AG10803 (cell line): ENCODE measurements at places on chromosomes 7 and 10.

GRCh38 chr7:30224511-30225062, 59.8 kb upstream of the ZNRF2 start:
- DNase-seq: peak; percentile 95

- DNase-seq: no peak
Measured at GRCh38 chr10:28295336-28295735, 7.5 kb downstream of the MPP7 start.

DNA sequence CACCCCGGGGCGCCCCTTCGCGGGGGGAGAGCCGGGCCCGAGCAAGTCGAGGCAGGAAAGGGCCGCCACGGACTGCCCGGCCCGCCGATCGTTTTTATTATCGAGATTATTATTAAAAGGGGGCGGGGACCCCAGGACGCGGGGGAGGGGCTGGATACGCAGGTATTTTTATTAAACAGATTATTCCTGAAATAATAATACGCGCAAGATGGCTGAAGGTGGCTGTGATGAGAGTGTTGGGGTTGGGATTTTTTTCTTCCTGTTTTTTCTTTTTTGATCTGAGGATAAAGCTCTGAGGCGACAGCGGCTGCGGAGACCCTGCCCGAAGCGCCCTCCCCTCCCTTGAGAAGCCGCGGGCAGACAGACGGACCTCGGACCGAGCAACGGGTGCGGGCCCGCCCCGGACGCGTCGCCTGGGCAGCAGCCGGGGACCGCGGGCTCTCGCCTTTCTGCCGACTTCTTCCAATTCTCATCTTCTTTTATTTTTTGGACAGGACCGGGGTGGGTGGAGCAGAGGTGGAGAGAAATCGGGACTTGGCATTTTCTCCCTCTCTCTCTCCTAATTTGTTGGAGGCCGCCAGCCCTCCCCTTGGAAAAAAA, 1.4 kb upstream of the TRIM8 start:
- DNase-seq: peak; percentile 85

GRCh38 chr7:39430909-39431641, 135.1 kb upstream of the YAE1 start:
- no peak for DNase-seq

DNA sequence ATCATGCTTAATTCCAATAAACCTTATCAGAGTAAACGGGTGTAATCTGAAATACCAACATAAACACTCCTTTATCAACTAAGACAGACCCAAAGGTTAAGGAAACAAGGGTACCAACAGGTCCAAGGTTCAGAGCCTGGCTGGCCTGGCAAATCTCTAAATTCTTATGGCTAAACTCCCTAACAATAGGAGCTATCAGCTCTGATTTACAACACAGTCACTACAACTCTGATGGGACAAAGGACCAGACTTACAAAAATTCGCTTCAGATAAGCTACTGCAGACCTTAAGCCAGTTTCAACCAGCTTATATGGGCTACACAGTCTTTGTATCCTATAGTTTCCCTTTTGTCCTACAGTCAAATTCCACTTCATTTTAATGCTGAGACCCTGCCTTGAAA, 381.9 kb downstream of the ZWINT start:
- no peak for DNase-seq

DNA sequence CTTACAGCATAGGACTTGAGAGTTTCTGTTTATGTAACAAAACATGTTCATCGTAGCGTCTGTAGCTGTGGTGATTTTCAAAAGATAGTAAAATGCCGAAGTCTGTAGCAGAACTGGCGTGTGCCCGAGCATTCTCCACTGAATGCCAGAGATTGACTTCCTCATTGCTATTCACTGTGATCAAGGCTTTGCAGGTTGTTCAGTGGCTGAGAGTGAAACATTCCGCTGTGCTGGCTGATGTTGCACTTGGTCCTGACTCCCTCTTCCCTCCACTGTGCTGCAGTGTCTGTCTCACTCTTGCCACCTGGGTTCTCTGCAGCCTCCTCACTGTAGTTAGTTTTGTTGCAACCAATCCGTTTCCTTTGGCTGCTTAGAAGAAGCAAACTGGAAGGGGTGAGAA, 37.6 kb downstream of the FHIP2A start:
- DNase-seq: no peak

DNA sequence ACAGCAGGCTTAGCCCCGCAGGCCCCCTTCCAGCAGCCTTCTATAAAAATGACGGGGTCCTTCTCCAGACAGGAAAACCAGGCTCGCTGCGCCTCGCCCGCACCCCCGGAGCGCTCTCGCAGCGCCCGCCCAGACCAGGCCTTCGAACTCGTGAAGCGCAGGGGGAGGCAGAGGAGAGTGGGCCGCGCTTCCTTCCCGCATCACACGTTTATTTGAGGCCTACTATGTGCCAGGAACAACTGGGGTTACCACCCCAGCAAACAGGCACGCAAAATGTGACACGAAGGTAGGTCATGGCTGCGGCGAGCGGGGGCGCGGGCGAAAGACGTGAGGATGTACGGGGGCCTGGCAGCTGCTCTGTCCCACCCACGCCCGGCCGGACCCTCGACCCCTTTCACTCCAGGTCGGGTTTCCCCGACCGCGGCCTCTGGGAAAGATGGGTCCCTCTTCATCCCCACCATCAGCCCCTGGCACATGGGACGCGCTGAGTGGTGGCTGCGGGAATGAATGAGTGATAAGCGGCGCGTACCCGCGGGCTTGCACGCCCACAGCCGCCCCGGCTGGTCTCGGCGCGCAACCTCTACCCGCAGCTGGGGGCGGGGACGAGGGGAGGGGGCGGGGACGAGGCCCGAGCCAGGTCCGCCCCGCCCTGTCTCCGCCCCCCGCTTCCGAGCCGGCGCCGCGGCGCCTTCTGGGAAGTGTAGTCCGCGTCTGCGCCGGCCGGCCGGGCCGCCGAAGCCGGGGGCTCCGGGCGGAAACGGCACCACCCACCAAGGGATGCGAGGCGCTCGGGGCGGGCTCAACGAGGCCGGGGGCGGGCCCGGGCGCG, 59.1 kb downstream of the ZNF467 start:
- DNase-seq: peak; percentile 79

GRCh38 chr7:32298408-32299132, 191.6 kb downstream of the LSM5 start:
- DNase-seq: no peak

DNA sequence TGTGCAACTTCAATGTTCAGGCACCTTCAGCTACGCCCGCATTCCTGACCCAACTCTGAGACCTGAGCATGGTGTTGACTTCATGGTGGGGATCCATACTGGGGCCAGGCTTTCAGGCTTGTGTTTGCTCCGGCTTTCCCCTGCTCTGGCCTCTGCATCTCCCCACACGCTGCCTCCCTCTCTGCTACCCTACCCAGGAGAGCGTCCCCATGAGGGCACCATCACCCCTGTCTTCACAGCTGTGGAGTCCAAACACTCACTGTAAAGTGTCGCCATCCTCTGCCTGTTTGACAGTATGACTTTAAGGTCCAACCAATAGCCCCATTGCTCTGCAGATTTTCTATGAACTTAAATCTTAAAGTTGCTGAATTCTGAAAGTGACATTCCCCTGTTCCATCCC, 199.0 kb upstream of the GRB10 start:
- DNase-seq: no peak

- peak; percentile 97 for DNase-seq
Measured at GRCh38 chr7:27165089-27165995, at the start of gene HOXA9. Gene HOXA9, minus strand, starts transcription at chr7:27165537. Its CDS starts 80 bp downstream, at chr7:27165457.

GRCh38 chr7:143321734-143322133, 5.8 kb downstream of the CLCN1 start:
- DNase-seq: no peak

- no peak for DNase-seq
Measured at GRCh38 chr10:132650611-132651250, 113.1 kb downstream of the INPP5A start.

- DNase-seq: no peak
Measured at GRCh38 chr10:17037910-17038309, 91.7 kb downstream of the CUBN start.

DNA sequence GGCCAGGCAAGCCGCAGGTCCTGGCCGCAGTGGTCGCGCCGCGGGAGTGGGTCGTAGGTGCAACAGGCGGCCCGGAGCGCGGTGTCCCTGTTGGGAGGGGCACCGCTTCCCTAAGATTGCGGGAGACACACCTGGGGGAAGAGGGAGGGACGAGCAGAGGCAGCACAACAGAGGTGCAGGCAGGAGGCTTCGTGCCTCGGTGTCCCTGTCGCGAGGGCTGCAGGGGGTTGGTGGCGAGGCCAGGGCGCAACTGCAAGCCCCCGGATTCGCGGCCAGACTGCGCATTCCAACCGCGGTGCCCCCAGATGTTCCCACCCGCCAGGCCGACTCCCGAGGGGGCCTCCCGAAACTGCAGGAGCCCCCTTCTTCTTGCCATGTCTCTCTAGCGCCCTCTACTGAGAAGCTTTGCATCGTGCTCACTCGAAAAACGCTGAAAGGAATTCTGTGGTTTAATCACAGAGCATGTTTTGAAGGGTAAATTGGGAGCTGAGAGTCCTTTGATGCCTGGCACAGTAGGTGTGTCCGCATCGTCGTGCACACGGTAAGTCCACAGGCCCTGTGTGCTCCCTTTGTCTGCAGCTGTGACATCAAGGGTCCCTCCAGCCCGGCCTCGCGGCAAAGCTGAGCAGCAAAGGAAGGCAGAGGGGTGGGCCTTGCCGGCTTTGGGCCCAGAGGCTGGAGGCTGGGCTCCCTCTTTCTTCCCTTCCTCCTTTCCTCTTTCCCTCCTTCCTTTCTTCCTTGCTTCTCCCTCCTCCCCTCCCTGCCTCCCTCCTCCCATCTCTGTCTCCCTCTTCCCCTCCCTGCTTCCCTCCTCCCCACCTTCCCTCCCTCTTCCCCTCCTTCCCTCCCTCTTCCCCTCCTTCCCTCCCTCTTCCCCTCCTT, 6.2 kb upstream of the MBL2 start:
- peak; percentile 33 for DNase-seq

DNA sequence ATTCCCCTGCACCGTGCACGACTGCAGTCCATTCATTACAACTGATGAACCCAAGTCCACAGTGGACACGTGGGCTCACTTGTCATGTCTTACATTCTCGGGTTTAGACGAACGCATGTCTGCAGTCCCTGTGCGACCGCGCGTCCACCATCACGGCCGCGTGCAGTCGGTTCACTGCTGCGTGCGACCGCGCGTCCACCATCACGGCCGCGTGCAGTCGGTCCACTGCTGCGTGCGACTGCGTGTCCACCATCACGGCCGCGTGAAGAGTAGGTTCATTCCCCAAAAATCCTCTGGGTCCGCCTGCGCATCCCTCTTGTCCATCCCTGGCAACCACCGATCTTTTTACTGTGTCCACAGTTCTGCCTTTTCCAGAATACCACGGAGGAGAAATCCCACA, 100.5 kb downstream of the MAD1L1 start:
- DNase-seq: no peak

DNA sequence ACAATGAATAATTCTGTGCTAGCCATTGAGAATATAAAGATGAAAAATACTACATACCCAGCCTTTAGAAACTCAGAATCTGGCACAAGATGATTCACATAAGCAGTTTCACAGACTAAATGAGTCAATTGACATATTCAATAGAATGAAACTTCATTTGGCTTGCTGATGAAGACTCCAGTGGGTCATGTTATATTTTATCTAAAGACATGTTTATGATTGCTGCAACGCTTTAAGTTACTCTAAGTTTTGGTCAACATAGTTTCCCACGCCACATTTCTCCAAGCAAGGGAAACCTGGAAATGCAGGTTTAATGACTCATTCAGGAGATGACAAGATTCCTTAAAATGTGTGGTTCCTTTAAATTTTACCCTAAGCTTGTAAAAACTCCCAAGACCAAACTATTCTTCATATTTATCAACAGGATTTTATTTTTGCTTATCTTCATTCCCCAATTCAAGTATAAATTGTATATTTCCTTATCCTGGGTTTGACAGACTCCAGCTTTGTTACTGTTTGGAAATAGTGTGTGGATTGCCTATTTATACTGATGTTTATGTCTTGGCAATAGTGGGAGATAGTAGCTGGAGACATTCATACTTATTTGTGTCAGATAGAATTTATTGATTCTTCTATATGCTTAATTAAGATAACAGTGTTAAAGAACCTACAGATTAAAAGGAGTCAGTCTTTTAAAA, 6.6 kb downstream of the SEMA3A start:
- DNase-seq: no peak

GRCh38 chr10:28678687-28679457, 1.6 kb downstream of the BAMBI start:
- no peak for DNase-seq

- peak; percentile 48 for DNase-seq
Measured at GRCh38 chr7:87797798-87798403, 78.3 kb downstream of the SLC25A40 start.

- DNase-seq: peak; percentile 12
Measured at GRCh38 chr10:115171392-115171960, 78.3 kb downstream of the ATRNL1 start.

- DNase-seq: no peak
Measured at GRCh38 chr7:30828591-30828990, 57.4 kb downstream of the MINDY4 start.

DNA sequence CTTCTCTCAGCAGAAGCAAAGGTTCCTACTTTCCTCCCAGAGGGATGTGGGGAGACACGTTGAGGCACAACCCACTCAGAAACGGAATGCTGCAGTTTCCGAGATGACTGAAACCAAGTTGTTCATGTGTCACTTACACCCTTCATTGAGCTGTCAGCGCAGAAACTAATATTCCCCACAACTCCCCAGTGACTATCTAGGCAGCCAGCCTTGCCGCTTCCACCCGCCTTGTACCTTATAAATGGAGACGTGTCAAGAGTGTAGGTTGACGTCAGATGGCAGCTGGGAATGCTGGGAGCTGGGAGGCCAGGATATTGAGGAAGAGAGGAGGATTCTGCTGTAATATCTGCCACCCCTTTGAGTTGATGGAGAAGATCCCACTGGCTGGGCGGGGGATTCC, 15.1 kb downstream of the GPR26 start:
- DNase-seq: no peak
